ENCODE measurements at places on chromosomes 11 and 22. TPM values are rescaled to one million over a fixed set of nuclear protein-coding genes. Genes with fewer than 3 reads are reported as not detected.

GRCh38 chr11:96622026-96622634 is 232.3 kb downstream of the JRKL start:
- no peak for DNase-seq
- no peak overlapping the region for H3K27ac ChIP-seq
- no peaks in the 10 kb centered on the region for H3K27me3 ChIP-seq
- H3K36me3 ChIP-seq = no peaks in the 10 kb centered on the region
- no peaks in the 10 kb centered on the region for H3K4me1 ChIP-seq
- H3K4me3 ChIP-seq = no peak overlapping the region

DNA sequence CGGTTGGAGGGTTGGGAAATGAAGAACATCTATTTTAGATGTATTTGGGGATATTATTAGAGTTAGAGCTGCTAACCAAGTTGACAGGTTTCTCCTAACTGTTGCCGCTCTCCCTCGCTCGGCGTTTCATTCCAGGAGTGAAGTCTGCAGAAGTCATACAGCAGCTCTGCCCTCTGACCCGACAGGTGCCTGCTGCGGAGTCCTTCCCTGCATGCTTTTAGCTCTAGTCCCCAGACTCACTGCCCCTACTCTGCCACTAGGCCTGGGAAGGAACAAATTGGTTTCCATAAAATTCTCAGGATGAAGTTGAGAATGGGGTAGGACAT is 124.9 kb downstream of the DBX1 start:
- peaks cover 36% of the 10 kb centered on the region for H3K36me3 ChIP-seq
- H3K4me3 ChIP-seq = no peak overlapping the region
- H3K27ac ChIP-seq = peak overlapping the region; percentile 42
- H3K4me1 ChIP-seq = peaks cover 52% of the 10 kb centered on the region
- no peaks in the 10 kb centered on the region for H3K27me3 ChIP-seq

- no peaks in the 10 kb centered on the region for H3K36me3 ChIP-seq
- DNase-seq = no peak
- H3K4me1 ChIP-seq = no peaks in the 10 kb centered on the region
Observed at GRCh38 chr11:33575311-33575710, 125.3 kb downstream of the C11orf91 start.

DNA sequence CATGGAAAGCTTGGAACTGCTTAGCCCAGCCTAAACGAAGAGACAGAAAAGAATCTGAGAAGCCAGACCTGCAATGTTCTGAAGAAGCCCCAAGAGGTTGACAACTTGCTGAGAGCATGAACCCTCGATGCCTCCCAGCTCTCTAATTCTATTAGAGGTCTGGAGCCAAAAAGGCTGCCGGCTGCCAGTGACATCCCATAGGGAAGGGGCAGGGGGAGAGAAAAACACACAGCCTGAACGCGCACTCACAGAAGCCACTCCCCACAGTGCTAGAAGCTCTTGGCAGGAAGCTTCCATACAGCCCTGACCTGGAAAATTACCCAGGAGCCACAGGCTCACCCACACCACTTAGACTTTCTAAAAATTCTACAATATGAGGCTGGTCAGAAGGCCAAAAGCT is 18.3 kb downstream of the POLDIP3 start:
- no peak for DNase-seq
- H3K36me3 ChIP-seq = peaks cover 82% of the 10 kb centered on the region
- no peaks in the 10 kb centered on the region for H3K27me3 ChIP-seq
- H3K4me3 ChIP-seq = no peak overlapping the region
- H3K4me1 ChIP-seq = no peaks in the 10 kb centered on the region

The MS4A8 gene
- not detected for total RNA-seq

The DNAJB7 gene
- total RNA-seq = not detected

DNA sequence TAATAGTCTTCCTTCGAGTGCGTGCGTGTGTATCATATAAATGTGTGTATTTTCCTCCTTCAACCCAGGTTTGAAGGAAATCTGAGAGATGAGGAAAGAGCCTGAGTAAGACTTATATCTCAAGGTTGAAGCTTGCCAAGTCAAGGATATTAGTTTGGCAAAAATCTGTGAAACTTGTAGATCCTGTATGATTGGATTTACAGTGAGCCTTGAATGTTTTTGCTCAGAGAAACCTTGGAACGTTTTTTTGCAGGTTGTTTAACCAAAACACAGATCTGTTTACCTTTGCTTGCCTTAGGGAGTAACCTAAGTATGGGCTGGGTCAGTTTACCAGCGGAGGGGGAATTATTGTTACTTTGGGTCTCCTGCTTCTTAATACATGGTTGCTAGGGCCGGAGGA is 35.9 kb upstream of the SORL1-AS1 start:
- H3K4me3 ChIP-seq = no peak overlapping the region
- DNase-seq = no peak

DNA sequence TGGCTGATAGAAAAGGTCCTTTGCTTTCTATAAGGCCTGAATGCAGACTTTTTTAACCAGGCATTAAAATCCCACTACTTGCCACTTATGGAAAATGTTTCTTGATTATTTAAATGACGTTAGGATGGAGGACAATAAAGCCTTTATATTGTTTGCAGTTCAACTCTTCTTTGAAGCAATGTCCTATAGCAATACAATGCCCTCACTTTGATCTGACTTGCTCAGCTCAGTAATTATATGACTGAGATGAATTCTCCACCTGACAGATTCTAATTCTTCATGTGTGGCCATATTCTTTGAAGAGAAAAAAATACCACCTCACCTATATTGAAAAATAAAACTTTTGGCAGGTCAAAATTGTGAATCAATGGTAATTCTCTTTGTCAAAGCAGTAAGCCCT is 182.0 kb upstream of the MTMR2 start:
- no peak for DNase-seq
- H3K27me3 ChIP-seq = no peaks in the 10 kb centered on the region
- H3K36me3 ChIP-seq = no peaks in the 10 kb centered on the region
- no peak overlapping the region for H3K4me3 ChIP-seq

The FXYD6 gene
- total RNA-seq = 17.8 TPM

DNA sequence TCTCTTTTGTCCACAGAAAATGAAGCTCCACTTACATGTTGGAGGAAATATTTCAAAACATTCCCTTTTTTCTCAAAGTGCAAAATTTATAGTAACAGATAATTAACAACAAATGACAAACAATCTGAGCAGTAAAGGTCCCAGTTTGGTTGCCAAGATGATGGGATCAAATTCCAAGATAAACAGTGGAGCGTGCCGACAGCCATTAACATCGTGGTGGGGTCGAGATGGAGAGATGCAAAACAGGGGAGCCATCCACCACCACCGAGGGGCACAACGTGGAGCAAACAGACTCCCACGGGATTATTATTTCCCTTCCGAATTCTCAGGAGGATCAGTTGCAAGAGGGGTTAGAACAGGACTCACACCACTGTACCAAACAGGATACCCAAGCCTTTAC is 17.2 kb downstream of the MPPED2 start:
- peaks cover 10% of the 10 kb centered on the region for H3K4me1 ChIP-seq
- peak overlapping the region; percentile 47 for H3K27ac ChIP-seq
- no peak overlapping the region for H3K4me3 ChIP-seq
- DNase-seq = no peak
- H3K27me3 ChIP-seq = no peaks in the 10 kb centered on the region
- H3K36me3 ChIP-seq = no peaks in the 10 kb centered on the region

The ME3 gene
- total RNA-seq = 62.4 TPM

The SPI1 gene
- 44.4 TPM for total RNA-seq

Data from thoracic aorta (tissue), 2 donors.